ENCODE measurements at places on chromosomes 2 and 18.

DNA sequence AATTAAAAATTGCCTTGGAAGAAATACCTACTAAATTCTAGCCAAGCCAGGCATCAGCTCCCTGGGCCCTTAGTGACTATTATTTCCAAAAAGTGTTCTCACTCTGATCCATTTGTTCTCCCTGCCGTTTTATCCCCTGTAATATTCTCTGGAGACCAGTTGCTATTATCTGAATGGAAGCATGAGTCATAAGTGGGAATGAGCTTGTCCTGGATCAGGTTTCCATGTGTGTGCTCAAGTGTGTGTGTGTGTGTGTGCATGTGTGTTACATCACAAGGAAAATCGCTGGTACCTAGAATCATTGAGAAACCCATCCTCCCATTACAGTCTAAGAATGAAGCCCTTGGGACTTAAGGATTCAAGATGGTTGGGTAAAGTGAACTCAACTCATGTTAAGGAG lies 130.3 kb upstream of the CXCR4 start:
- DNase-seq = no peak

DNA sequence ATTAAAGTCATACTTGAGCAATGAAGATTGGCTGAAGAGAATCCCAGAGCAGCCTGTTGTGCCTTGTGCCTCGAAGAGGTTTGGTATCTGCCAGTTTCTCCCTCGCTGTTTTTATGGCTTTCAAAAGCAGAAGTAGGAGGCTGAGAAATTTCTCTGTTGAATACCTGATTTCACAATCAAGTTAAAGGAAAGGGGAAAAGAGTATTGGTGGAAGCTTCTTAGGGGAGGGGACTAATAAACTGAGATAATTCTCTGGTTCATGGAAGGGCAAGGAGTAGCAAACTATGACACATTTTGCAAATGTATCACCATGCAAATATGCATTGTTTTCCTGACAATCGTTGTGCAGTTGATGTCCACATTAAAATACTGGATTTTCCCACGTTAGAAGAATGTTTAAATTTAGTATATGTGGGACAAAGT lies at the start of gene IL1B:
IL1B (minus strand) TSS at position 85 of the 423 bp plus-strand sequence. CDS start 550 bp downstream, outside the sequence.
- DNase-seq = no peak

DNA sequence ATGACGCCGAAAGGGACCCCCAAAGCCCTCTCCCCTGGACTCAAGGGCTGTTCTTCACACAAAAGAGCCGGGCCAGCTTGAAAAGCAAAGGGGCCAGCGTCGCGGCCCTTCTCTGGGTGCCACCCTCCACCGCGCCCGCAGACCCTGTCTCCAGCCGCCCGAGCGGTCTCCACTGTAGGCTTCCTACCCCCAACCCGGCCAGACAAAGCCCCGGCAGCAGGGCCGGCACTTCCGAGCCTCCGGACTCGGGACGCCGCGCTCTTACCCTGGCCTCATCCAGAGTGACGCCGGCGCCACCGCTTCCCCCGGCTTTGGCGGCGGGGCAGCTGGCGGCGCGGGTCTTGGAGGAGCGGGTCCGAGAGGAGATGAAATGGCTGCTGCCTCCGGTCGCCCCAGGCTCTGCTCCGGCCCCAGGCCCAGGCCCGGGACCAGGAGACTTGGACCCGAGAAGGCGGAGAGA lies 603 bp downstream of the ATAD2B start:
- no peak for DNase-seq

GRCh38 chr2:10385501-10385900 lies 62.6 kb downstream of the ODC1 start:
- DNase-seq = no peak

- DNase-seq = no peak
These were observed 187.9 kb downstream of the NEDD4L start for GRCh38 chr18:58231930-58232329.
